Astrocyte (in vitro differentiated cells and primary cell): ENCODE measurements at places on chromosomes 4 and X. TPM values are rescaled to one million over a fixed set of nuclear protein-coding genes. Genes with fewer than 3 reads are reported as not detected.
A peak's percentile ranks its signal among the peaks of the same experiment; 100 is the strongest.

The PPARGC1A gene
- total RNA-seq = 0.48 and 0.53 TPM in 2 replicates

The NPY2R gene
- 0.09 TPM in 1 of 2 replicates, not detected in the other for total RNA-seq

The IL2 gene
- total RNA-seq = not detected in 2 replicates

The NLGN4X gene
- 11.3 and 11.5 TPM in 2 replicates for total RNA-seq

The OCRL gene
- total RNA-seq = 36.1 and 36.2 TPM in 2 replicates

The DUSP9 gene
- total RNA-seq = 0.20 and 0.36 TPM in 2 replicates

- H3K27me3 ChIP-seq = no peaks in the 10 kb centered on the region
- H3K4me1 ChIP-seq = no peaks in the 10 kb centered on the region
- no peak for DNase-seq
Observed at GRCh38 chrX:24985120-24985519, 30.6 kb downstream of the ARX start.

DNA sequence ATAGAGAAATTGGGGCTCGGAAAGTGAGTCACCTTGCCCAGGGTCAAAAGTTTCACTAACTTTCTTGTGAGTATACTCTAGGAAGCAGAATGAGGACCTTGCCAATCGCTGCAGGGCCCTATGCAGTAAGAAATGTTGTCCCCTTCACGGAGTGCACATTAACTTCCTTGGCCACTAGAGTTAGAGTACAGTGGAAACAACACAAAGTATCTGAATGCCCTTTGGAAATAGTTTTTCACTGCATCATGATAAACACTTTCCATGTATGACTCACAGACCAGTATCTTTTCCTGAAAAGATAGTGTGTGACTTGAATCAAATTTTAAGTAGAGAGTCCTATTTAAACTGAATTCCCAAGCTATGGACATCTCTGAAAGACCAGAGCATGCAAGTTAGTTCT lies 45.5 kb upstream of the STK26 start:
- H3K27me3 ChIP-seq = no peaks in the 10 kb centered on the region
- H3K4me3 ChIP-seq = no peak overlapping the region
- no peak overlapping the region for H3K27ac ChIP-seq
- no peaks in the 10 kb centered on the region for H3K4me1 ChIP-seq

GRCh38 chrX:97027384-97027922 lies 143.7 kb downstream of the RPA4 start:
- DNase-seq = peak; percentile 34
- H3K27me3 ChIP-seq = no peaks in the 10 kb centered on the region
- H3K4me1 ChIP-seq = no peaks in the 10 kb centered on the region

- H3K27me3 ChIP-seq = no peaks in the 10 kb centered on the region
- no peak overlapping the region for H3K27ac ChIP-seq
- DNase-seq = no peak
- H3K36me3 ChIP-seq = no peaks in the 10 kb centered on the region
Observed at GRCh38 chr4:54745031-54745770, 87.4 kb downstream of the KIT start.

GRCh38 chr4:38162240-38162784 lies 202.1 kb downstream of the PTTG2 start:
- H3K27ac ChIP-seq = peak overlapping the region; percentile 99
- no peaks in the 10 kb centered on the region for H3K36me3 ChIP-seq
- H3K27me3 ChIP-seq = no peaks in the 10 kb centered on the region
- peak; percentile 87 for DNase-seq

DNA sequence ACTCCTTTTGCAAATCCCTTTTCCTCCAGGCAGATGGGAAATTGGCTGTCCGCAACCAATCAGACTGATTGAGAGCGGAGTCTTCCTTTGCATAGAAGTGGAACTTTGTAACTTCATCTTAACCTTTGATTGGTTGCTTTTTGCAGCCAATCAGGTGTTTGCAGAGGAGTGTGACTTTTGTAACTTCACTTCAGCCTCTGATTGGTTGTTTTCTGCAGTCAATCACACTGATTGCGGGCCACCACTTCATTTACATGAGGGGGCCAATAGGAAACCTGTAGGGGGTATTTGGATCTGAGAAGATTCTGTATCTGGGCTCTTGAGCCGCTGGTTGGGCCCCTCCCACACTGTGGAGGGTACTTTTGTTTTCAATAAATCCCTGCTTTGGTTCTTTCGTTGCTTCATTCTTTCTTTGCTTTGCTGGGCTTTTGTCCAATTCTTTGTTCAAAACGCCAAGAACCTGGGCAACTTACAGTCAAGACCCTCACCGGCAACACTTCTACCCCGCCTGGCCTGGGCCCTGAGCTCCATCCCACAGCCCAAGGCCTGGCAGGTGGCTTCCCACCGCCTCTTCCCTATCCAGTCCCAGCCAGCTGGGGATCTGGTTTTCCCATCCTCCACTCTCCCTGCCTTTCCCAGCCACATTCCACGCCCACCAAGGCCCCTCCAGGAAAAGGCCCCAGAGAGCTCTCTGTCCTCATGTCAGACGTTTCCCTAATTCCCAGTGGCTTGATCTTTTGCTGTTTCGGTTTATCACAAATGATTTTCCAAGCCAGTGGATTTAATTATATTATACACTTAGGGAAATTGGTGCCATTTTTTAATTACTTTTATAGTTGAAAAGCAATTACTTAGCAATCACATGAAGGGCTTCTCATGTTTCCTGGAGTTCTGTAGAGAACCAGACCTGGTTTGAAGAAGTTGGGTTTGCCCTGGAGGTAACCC lies 110.2 kb upstream of the STX18 start:
- no peak overlapping the region for H3K4me3 ChIP-seq
- no peak for DNase-seq
- H3K27ac ChIP-seq = no peak overlapping the region
- H3K27me3 ChIP-seq = no peaks in the 10 kb centered on the region
- H3K4me1 ChIP-seq = no peaks in the 10 kb centered on the region
- no peaks in the 10 kb centered on the region for H3K36me3 ChIP-seq

DNA sequence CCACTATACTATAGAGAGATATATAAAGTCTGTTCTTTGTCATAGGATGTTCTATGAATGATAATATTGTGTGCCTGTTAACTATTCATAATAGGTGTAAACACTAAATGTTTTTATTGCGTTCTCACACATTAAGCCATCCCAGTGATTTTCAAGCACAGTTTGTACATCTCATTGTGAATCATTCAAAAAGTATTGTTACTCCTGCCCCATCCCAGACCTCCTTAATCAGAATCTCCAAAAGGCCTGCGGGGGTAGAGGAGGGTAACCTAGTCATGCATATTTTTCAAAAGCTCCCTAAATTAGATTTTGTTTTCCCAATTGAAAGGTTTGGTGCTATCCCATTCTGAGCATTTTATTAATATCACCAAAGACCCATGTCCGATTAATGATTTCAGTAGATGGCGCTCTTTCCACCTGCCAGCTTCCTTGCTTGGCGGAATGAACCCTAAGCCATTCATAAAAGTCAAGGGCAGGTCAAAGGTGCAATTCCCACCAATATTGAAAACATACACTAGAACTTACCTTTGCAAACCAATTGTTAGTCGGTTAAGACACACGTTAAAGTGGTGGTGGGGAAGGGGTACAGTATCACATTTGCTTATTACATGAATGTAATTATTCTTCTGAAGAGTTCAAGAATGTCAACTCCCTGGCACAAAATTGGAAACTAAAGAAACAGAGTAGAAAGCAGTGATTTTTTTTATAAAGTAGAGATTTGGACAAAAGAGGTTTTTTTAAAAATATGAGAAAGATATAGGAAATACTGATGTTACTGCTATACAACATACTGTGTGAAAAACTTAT lies 5.8 kb upstream of the TET2 start:
- H3K27ac ChIP-seq = no peak overlapping the region
- no peaks in the 10 kb centered on the region for H3K36me3 ChIP-seq
- no peak overlapping the region for H3K4me3 ChIP-seq
- peaks cover 4% of the 10 kb centered on the region for H3K4me1 ChIP-seq
- DNase-seq = no peak
- no peaks in the 10 kb centered on the region for H3K27me3 ChIP-seq

DNA sequence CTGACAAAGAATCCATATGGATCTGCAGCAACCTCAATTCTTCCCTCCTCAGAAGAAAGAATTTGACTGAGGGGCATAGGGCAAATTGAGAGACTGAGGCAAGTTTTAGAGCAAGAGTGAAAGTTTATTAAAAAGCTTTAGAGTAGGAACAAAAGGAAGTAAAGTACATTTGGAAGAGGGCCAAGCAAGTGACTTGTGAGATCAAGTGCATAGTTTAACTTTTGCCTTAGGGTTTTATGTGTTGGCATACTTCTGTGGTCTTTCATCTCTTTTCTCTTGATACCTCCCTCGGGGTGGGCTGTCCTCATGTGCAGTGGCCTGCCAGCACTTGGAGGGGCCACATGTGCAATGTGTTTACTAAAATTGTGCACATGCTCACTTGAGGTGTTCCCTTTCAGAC lies 98.0 kb upstream of the MAGEB16 start:
- H3K4me1 ChIP-seq = no peaks in the 10 kb centered on the region
- no peak overlapping the region for H3K27ac ChIP-seq
- no peaks in the 10 kb centered on the region for H3K36me3 ChIP-seq
- H3K27me3 ChIP-seq = no peaks in the 10 kb centered on the region

- no peak overlapping the region for H3K27ac ChIP-seq
- no peak for DNase-seq
- H3K4me1 ChIP-seq = peaks cover 11% of the 10 kb centered on the region
- no peaks in the 10 kb centered on the region for H3K27me3 ChIP-seq
- H3K4me3 ChIP-seq = no peak overlapping the region
Observed at GRCh38 chr4:13704035-13704434, 76.5 kb upstream of the BOD1L1 start.

DNA sequence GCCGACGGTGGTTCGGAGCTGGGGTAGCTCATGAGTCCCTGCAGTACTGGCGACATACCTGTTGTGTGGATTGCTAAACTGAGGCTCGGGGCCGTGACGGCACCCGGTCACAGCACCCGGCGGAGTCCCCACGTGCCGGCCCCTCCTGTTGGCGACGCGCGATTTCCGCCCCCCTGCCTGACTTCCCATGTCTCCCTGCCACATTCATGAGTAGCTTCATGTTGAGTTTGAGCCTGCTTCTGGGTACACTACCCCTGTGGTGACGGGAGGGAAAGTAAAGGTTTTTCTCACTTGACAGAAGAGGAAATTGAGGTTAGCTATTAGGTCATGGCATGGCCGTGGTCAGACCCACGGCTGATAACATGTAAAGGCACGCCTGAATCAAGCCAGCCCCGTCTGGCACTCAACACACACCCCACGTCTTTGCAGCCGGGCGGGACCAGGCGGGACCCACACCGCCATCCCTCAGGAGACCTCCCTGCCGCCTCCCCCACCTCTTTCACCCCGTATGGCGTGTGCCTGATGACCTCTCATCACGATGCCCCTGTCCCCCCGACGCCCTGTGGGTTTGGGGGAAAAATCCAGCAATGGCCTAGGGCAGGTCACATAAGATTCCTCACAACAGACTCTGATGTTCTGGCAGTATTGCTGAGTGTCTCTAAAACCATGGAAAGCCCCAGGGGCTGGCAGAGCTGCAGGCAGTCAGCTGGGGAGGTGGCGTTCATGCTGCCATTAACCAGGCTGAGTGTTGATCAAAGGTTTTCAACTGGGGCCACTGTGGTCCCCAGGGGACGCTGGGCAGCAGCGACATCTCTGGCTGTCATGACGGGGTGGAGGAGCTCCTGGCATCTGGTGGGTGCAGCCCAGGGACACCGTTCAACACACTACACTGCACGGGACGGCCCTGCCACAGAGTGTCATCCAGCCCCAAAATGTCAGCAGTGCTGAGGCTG lies 29.2 kb downstream of the P2RY8 start:
- no peaks in the 10 kb centered on the region for H3K27me3 ChIP-seq
- no peak overlapping the region for H3K27ac ChIP-seq
- H3K4me1 ChIP-seq = no peaks in the 10 kb centered on the region
- H3K4me3 ChIP-seq = no peak overlapping the region
